ENCODE measurements at places on chromosomes 4 and X.

GRCh38 chr4:151641983-151642382, 118.8 kb downstream of the GATB start:
- no peak for DNase-seq

DNA sequence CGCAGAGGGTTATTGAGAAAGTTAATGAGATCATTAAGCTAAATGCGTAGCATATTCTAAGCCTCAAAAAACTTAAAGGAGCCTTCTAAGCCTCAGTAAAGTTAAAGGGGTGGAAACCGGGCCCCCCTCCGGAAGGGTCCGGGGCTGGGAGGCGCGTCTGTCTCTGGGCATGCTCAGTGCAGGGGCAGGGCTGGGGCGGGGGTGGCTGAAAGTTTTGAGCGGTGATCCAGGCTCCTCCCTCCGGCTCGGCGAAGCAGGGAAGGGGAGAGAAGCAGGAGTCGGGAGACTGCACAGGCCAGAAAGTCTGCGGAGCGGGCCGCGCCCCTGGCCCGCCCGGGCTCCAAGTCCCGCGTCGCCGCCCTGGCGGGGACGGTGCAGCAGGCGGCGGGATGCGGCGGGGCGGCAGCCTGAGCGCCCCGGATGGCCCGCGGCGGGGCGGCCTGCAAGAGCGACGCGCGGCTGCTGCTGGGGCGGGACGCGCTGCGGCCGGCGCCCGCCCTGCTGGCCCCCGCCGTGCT, at the start of gene EVC:
TSS of gene EVC (plus strand) at position 241 of the 518 bp plus-strand sequence. CDS start at position 421, 180 bp downstream.
- peak; percentile 93 for DNase-seq

DNA sequence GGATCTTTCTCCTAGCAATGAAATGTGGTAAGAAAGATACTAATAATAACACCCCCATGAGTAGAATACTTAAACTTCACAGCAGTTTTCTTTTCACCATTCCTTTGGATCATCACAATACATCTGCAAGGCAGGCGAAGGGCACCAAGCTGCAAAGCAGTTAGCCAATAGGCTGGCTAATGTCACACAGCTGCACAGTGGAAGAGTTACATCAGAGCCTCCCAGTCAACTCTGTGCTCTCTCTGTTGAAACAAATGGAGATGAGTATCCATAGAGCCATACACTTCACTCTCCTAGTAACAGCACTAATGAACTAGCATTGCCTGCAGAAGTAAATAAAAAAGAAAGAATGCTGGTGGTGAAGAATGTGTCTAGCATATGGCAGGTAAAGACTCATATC, 139.0 kb downstream of the ATG4A start:
- no peak for DNase-seq

- DNase-seq: peak; percentile 55
These were observed 208.7 kb downstream of the CHIC2 start for GRCh38 chr4:53855581-53856250.

DNA sequence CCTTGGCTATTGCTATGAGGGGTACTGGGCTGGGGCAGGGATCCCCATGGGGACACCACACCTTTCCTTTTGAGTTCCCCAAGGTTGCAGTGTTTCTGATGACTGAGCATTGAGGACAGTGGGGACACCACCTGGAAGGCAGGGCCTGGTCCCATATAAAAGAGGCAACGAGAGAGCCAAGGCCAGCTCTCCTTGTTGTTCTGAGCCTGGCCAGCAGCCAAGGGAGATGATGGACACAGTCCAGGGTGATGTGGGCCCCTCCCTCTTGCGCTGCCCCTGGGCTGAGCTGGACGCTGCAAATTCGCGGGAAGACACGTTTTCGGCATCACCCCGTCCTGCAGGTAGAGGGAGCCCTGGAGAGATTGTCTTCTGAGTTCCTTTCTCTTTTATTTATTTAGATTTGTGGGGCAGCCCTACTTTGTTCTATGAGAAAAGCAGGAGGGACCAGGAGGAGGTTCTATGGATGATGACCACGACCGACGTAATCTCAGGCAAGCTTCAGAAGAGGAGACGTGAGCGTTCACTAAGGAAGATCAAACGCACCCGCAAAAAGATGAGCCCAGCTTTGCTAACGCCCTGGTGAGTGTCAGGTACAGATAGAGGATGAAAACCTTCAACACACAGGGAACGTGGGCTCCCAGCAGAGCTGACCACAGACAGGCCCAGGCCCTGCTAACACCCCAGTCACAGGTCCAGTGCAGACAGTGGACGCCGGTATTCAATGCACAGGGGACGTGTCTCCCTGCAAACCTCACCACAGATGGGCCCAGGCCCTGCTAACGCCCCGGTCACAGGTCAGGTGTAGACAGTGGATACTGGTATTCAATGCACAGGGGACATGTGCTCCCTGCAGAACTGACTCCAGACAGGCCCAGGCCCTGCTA, 97.4 kb downstream of the SHOX start:
- no peak for DNase-seq

All from AG08395 (cell line).